Stimulated activated CD8-positive, alpha-beta memory T cell treated with anti-CD3 and anti-CD28 coated beads, Interleukin-4, amount 100 ng/mL, for 1 hour (primary cell): ENCODE measurements at places on chromosomes 1 and 21.

DNA sequence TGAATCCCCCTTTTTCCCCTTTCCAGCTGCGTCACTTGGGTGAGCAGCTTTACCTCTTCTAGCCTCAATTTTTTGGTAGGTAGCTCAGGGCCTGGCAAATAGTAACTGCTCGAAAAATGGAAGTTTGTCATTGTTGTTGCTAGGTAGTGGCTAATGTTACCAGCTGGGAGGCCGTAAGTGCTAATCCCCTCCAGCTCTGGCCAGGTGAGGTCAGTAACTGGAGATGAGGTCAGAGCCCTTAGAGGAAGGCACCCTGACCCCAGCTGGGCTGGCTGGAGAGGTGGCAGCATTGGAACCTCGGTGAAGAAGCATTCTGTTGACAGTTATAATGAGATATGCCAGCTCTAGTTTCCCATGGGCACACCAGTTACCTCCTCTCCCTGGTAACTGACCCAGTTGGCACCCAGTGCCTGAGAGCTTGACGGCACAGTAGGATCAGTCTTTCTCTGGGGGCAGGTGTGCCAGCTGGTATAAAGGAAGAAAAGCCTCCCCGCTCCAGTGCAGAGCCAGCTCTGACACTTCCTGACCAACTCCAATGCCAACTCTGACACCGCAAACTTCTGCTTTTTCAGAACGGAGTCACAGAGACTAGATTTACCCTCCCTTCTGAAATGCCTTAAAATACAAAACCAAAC lies 35.0 kb upstream of the SLC2A1 start:
- DNase-seq, result no peak

DNA sequence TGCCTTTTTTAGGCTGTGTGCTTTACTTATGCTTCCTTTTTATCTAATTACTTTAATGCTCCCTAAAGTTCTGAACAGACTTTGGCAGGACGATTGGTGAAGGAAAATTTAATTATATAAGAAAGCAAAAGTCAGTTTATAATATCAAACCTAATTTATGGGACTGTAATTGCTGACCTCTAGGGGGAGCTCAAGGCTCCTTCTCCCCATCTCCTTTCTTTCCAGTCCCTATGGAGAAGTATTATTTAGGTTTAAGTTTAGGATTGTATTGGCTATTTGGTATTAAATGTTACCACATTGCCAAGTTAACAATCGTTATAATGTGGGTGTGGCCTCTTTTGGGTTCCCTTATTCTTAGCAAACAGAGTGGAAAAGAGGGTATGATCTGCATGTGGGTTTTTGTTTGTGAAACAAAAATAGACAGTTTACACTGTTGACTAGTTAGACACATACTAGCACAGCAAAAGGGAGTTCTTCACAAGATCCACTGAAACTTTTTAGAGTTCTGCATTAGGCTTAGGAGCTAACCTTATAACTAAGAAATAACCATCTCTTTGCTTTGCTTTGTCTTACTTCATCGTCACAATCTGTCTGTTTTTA lies 48.2 kb upstream of the TNFSF4 start:
- DNase-seq, result no peak

DNA sequence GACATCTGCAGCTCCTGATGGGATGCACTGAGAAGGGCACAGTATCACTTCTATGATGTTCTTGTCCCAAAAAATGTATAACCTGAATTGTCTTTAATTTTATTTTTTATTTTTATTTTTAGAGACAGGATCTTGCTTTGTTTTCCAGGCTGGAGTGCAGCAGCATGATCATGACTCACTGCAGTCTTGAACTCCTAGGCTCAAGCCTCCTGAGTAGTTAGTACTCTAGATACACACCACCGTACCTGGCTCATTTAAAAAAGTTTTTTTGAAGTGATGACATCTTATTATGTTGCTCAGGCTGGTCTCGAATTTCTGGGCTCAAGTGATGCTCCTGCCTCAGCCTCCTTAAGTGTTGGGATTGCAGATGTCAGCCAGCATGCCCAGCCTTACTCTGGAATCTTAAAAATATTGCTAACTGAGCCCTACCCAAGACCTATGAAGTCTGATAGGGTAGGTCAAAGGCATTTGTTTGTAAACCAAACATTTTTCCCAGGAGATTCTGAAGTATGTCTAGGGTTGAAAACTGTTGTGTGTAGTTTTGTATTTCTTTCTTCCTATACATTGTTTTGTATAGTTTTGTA lies 68.9 kb downstream of the ATF6 start:
- DNase-seq, result no peak

DNA sequence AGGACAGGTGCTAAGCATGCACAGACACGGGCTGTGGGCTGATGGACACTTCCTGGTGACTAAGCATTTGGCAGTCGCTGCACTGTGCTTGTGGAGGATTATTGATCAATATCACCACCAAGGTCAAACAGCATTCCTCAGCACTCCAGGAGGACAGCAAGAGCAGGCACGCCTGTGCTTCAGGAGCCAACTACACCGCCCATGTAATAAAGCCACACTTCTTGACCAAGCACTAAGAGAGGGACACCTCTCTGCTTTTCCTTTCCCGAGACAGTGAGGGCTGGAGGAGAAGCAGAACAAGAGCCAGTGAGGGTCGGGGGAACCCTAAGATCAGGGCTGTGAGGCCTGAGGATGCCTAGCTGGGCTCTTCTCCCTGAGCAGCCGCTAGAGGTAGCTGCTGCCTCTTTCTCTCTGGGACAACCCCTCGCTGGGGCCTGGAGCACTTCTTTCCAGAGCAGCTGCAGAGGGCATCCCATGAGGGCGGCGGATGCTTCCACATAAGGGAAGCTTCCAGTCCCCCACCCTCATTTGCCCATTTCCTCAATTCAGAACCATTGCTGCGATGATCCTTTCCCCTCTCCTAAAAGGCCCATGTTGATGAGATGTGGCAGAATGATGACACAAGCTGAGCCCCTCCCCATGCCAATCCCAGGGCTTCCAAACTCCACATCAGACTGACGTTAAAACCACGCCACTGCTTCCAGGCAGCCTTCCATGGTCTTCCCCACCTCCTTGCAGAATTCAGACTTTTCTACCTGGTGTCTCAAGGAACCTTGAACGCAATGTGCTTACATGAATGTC lies 19.1 kb downstream of the RAB7B start:
- no peak for DNase-seq

GRCh38 chr1:170095976-170096748 lies 21.7 kb upstream of the KIFAP3 start:
- DNase-seq, result no peak

GRCh38 chr1:201968202-201968925 lies 13.1 kb downstream of the TIMM17A start:
- no peak for DNase-seq

DNA sequence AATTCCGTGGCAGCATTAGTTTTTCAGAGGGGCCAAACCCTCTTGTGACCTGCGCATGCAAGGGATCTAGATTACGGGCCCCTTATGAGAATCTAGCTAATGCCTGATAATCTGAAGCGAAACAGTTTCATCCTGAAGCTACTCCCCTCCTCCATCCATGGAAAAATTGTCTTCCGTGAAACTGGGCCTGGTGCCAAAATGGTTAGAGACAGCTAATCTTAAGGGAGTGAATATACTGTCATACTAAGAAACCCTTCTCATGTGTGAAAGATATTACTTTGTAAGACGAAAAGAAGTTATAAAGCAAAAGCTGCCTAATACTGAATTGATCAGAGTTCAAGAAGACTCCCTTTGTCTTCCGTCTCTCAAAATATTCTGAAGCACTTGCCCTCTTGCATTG lies 166.3 kb downstream of the DUSP10 start:
- DNase-seq, result no peak

DNA sequence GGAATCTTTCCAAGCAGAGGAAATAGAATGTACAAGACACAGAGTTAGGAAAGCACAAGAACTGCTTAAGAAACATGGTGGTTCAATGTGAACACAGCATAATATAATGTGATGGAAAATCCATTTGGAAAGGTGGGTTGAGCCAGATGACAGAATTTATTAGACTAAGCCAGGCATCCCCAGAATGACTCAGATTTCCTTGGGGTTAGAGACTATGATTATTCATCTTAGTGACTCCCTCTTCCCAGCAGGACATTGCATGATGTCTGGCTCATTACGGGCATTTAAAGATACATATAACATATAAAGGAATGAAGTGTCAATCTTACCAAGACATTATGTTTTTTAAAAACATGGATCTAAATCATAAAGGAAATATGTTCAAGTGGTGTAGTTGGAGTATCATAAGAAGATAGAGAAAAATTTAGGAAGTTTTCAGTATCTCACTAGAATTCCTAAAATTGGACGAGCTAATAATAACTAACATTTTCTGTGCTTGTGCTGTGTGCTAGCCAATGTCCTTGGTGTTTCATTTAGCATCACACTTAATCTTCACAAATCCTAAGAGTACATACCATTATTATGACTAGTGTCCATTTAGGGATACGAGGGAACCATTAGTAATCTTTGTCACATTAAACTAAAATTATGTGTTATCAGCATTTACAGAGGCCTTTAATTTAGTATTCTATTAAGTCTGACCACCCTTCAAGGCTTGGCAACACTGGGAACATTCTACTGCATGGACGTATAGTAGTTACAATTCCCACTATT lies 41.0 kb upstream of the ST6GALNAC5 start:
- no peak for DNase-seq

GRCh38 chr1:112737573-112737972 lies 22.4 kb upstream of the PPM1J start:
- DNase-seq, result no peak

DNA sequence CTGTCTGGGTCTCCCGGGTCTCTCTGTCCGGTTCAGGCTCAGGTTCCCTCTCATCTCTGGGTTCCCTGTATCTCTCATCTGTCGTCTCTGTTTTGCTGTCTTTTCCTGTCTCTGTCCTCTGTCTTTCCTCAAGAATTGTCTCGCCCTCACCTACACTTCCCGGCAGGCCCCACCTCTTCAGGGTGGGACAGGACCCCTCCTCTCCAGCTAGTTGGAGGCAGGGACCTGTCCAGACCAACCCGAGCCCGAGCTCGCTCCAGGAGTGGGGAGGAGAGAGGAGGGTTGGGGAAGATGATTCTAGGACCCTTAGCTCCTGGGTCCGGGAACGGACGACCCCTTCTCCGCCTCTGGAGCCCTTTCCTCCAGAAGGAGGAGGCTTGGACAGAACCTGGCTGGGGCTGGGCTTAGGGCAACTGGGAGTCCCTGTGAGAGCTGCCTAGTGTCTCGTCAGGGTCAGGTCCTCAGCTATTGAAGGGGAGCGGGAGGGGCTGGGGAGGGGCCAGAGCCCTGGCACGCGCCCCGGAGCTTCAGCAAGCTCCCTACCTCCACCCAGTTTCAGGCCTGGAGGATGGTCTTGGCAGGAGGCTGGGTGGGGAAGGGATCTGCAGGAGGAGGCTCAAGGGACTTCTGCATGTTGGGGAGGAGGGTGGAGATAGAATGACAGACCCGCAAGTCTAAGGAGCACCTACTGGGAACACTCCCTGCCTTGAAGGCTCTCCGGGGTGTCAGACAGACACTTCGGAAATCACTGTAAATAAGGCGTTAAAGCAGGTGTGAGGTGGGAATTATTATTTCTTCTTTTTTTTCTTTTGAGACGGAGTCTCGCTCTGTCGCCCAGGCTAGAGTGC lies 26.3 kb upstream of the EPB41 start:
- no peak for DNase-seq

GRCh38 chr1:220696863-220697231 lies 6.7 kb downstream of the C1orf115 start:
- DNase-seq, result no peak

GRCh38 chr1:159999204-159999603 lies 32.6 kb downstream of the PIGM start:
- no peak for DNase-seq

DNA sequence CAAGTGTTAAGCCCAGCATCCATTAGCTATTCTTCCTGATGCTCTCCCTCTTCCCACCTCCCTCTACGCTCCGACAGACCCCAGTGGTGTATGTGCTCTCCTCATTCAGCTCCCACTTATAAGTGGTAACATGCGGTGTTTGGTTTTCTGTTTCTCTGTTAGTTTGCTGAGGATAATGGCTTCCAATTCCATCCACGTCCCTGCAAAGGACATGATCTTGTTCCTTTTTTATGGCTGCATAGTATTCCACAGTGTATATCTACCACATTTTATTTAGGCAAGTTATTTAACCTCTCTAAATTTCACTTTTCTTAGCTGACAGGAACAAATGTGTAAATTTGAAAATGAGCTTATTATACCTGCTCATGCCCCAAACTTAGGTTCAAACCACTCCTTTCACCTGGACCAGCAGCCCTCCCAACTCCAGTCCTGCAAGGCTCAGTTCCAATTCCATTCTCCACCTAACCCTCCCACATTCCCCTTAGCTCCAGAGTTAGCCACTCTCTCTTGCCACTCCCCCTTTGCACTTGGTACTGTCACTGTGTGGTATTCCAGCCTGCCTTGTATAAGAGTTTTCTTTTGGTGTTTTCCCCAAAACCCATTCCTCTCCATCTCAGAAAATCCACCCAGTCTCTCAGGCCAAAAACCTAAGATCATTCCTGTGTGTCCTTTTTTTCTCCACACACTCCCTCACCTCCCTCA lies 1.7 kb upstream of the PEF1 start:
- DNase-seq, result no peak

DNA sequence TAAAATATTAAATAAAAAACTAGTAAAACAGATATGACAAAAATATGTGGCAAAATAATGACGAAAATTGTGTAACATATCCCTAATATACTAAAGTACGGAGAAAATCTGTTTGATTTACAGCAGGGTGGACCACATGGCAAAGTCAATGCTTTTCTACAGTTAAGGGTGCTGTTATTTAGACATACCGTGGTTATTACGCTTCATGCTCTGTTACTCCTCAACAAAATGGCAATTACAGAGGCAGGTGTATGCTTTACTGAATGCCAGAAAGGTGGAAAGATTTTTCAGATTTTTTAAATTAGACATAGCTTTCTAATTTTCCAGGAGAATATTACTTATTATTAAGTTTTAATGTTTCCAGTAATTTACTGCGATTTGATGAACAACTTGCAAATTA lies 343.9 kb upstream of the DPYD start:
- no peak for DNase-seq

DNA sequence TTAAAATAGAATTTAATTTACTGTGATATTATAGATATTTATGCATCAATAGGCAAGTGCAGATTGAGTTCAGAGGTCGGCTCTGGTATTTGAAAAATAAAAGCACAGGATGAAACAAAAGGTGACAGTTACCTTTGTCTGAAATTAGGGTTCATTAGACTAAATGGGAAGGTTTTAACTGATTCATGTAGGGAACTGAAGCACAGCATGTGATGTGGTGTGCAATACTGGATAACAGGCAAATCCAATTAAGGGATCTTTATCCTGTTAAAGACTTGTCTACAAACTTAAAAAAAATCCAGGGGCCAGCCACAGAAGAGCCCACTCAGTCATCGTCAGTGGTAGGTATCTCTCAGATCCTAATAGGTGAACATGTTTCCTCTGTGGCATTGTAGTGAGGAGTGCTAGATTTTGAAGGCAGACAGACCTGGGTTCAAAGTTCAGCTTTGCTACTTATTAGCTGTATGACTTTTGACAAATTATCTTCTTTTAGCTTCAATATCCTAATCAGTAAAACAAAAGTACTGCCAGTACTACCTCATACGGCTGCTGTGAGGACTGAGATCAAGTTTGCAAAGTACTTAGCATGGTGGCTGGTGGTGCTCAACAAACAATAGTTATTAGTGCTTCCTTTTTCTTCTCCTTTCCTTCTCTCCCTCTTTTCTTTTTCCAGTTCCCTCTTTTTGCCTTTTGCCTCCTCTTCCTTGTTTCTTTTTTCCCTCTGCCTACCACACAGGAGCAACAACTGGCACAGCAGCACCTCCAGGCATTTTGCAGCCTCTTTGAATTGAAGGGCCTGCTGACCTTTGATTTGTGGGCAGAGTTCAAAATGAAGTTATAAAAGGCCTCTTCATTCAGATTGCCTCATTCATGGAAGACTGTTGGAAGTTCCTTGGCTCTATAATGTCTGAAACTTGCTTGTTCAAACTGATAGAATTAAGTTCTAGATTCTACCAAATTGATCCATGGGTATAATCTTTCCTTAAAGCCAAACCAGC lies 44.9 kb upstream of the FOXD3 start:
- DNase-seq, result no peak
